ENCODE measurements at places on chromosomes 13 and 19. TPM values are rescaled to one million over a fixed set of nuclear protein-coding genes. Genes with fewer than 3 reads are reported as not detected.

DNA sequence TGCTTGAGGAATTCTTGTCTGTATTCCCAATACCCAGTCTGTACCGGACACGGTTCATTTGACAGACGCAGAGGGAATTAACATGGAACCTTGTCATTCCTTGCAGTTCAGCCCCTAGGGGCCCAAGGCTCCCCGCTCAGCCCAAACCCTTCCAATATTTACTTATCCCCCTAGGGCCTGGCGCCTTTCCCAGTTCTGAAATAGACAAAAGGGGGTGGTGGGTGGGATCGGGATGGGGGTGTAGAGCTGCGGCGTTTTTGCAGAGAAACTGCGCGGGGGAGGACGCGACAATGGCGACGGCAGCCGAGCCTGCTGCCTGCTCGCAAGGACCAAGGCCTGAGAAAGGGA is 583 bp downstream of the AKAP8L start:
- H3K36me3 ChIP-seq = no peaks in the 10 kb centered on the region
- no peaks in the 10 kb centered on the region for H3K27me3 ChIP-seq
- peak overlapping the region; percentile 93 for H3K27ac ChIP-seq

GRCh38 chr19:5880196-5880595 is 9.9 kb upstream of the FUT5 start:
- peaks cover 27% of the 10 kb centered on the region for H3K27me3 ChIP-seq
- no peak overlapping the region for H3K27ac ChIP-seq
- H3K4me3 ChIP-seq = no peak overlapping the region
- peaks cover 6% of the 10 kb centered on the region for H3K4me1 ChIP-seq
- no peak for DNase-seq

- H3K27ac ChIP-seq = no peak within 1 kb of the TSS
- no peaks in the 10 kb centered on the region for H3K27me3 ChIP-seq
- no peaks in the 10 kb centered on the region for H3K36me3 ChIP-seq
Observed at GRCh38 chr19:43639519-43640423, at the start of gene CADM4. CADM4 (minus strand) TSS chr19:43639850; CDS start chr19:43639790, 60 bp downstream.

GRCh38 chr19:485583-486236 is 10.6 kb upstream of the MADCAM1 start:
- H3K27me3 ChIP-seq = peaks cover 2% of the 10 kb centered on the region
- no peak overlapping the region for H3K27ac ChIP-seq
- no peak overlapping the region for H3K4me3 ChIP-seq
- DNase-seq = no peak
- peaks cover 11% of the 10 kb centered on the region for H3K4me1 ChIP-seq

GRCh38 chr19:44718441-44719261 is 19.7 kb downstream of the CEACAM16 start:
- H3K36me3 ChIP-seq = no peaks in the 10 kb centered on the region
- no peaks in the 10 kb centered on the region for H3K4me1 ChIP-seq
- DNase-seq = peak; percentile 70

GRCh38 chr19:34336781-34337271 is 28.2 kb upstream of the GPI start:
- H3K36me3 ChIP-seq = peaks cover 10% of the 10 kb centered on the region
- no peak overlapping the region for H3K4me3 ChIP-seq
- H3K27me3 ChIP-seq = no peaks in the 10 kb centered on the region
- H3K27ac ChIP-seq = peak overlapping the region; percentile 19
- DNase-seq = no peak
- no peaks in the 10 kb centered on the region for H3K4me1 ChIP-seq

DNA sequence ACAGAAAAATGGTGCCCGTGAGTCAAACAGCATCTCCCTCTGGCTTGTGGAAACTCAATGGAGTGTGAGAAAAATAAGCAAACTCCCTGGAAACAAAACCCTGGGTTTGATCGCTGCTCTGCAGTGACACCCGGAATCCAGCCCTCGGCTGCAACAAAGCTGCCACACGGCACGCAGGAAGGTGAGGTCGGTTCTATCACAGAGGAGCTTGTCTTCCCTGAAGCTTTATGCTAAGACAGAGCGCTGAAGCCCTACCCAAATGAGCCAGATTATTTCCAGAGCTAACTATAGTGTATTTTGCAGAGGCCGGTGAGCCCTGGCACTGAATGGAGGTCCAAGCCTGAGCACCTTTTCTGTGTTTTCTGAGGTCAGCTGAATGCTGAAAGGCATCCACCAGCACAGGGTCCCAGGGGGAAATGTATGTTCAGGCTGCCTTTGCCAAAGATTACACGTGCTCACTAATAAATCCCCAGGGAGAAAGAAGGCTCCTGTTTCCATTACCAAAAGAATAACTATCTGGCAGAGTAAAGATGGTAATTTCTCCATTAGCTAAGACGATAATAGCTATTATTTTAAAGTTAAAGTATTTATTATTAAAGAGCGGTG is 77.8 kb downstream of the TSHZ3 start:
- no peak overlapping the region for H3K27ac ChIP-seq
- H3K27me3 ChIP-seq = no peaks in the 10 kb centered on the region
- H3K36me3 ChIP-seq = no peaks in the 10 kb centered on the region
- no peak overlapping the region for H3K4me3 ChIP-seq
- no peak for DNase-seq

The PEAK3 gene
- total RNA-seq = 0.20 TPM

The CERS1 gene
- 6.1 TPM for total RNA-seq

The SOHLH2 gene
- 0.17 TPM for total RNA-seq

The LGI4 gene
- total RNA-seq = 18.4 TPM

The ATP8B3 gene
- total RNA-seq = 0.06 TPM

Measured in psoas muscle (tissue), 8 donors.